ENCODE measurements at places on chromosomes 16 and 17.

DNA sequence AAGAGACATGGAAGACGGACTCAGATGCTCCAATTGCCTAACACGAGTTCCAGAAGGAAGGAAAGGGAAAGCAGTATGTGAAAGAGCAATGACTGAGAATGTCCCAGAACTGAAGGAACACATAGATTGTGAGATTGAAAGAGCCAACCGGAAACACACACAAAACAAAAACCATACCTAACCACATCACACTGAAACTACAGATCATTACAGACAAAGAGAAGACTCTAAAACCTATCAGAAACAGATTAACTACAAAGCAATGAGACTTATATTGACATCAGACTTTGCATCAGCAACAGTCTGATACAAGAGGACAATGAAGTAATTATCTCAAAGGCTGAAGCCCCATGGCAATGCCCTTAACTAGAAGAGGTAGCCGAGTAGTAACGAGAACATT is 45.6 kb upstream of the CLEC18B start:
- no peak for DNase-seq

GRCh38 chr17:6669479-6670212 is 18.1 kb downstream of the C17orf100 start:
- DNase-seq = no peak

GRCh38 chr17:50375858-50376538 is 3.0 kb downstream of the EME1 start:
- no peak for DNase-seq

DNA sequence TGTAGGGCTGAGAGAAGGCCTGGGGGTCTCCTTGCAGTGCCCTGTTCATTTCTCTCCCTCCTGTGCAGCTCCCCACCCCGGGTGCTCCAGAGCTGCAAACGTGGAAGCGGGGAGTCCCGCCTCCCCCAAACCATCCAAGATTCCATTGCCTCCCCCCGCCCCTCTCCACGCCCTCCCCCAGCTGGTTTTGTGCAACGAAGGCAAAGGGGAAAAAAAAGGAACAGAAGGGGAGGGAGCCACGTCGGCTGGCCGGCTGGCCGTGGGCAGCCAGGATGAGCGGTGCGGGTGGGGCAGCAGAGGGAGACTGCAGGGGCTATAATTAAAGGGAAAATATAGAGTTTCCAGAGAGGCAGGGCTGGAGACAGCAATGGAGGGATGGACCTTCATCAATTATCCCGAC is 1.7 kb upstream of the COL1A1 start:
- DNase-seq = no peak

DNA sequence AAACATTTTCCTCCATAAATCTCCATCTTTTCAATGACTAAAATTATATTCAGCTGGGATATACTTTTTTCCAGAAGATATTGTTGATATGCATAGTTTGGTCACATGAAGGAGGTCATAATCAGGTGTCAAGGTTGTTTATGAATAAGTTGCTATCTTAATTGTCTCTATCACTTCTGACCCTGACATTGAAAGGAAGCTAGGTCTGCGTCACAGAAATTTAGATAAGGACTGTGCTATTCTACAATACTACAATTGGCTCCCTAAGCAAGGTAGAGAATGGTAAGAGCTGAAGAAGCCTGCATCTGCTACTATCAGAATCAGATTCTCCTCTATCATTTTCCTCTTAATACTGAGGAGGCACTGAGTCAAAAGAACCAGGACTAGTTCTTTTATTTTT is 67.5 kb downstream of the CACNG1 start:
- no peak for DNase-seq

GRCh38 chr17:56679115-56679776 is 85.7 kb downstream of the NOG start:
- DNase-seq = no peak

Measured in activated CD4-positive, alpha-beta memory T cell treated with anti-CD3 and anti-CD28 coated beads for 36 hours (primary cell).